BJ (cell line): ENCODE measurements at places on chromosomes 4 and X.

DNA sequence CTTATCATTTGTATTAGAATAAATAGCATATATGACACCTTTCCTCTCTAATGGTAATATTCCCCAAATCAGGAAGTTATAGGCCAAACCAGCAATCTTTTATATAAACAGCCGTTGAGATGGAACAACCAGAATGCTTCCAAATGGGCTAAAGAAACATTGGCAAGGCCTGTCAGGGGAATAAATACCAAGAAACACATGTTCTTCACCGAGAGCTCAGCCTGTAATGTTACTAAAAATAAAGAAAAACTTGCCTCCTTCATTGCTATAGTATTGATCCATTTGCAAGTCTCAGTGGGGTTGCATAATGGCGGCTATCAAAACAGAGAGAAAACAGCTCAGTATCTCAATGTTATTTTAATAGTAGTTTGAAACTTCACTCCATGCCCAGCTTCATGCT is 104.9 kb downstream of the FAM13A start:
- no peak for DNase-seq

GRCh38 chr4:16665942-16666551 is 232.4 kb downstream of the LDB2 start:
- no peak for DNase-seq

GRCh38 chrX:68994891-68995255 is 166.1 kb downstream of the EFNB1 start:
- no peak for DNase-seq

GRCh38 chr4:22434895-22435294 is 81.0 kb downstream of the ADGRA3 start:
- DNase-seq = no peak

DNA sequence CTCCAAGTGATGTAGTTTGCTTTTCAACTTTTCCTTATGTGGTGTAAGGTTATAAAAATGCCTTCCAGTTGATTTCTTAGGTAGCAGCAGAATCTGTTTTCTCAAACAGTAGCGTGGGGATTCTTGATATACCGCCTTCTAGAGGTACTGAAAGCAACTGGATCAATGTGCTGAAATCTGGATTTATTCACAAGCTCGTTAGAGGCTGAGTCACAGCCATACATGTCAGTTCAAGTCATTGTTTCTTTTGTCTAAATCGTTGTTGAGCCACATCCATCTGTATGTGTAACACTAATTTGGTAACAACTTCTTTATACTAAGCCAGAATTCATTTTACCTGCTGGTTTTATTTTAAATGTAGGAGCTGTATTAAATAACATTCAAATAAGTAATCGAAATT is 200.0 kb upstream of the MAD2L1 start:
- no peak for DNase-seq

- no peak for DNase-seq
These were observed 336.2 kb downstream of the SLC7A11 start for GRCh38 chr4:137905930-137906329.

DNA sequence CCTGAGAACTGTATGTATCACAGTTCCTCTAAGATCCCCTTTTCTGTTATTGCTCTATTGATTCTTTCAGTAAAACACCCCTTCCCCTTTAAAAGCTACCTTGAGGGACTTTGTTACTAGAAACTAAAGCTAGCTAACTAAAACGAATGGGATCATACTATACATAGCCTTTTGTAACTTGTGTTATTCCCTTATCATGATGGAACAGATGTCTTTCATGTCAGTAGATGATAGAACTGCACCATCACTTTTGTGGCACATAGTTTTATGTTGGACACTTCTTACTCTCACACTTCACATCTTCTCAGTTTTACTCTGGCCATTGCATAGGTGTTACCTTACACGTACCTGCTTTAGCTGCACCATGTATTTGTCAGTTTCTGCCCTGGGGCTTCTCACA is 46.6 kb upstream of the PGRMC2 start:
- DNase-seq = no peak

GRCh38 chr4:11599064-11599463 is 170.4 kb upstream of the HS3ST1 start:
- DNase-seq = no peak

- DNase-seq = no peak
These were observed 136.1 kb downstream of the MSL3 start for GRCh38 chrX:11893933-11894710.

GRCh38 chr4:76665153-76665552 is 230.1 kb downstream of the SHROOM3 start:
- DNase-seq = no peak

- DNase-seq = no peak
These were observed 1.0 kb downstream of the AGA start for GRCh38 chr4:177441061-177441802.

DNA sequence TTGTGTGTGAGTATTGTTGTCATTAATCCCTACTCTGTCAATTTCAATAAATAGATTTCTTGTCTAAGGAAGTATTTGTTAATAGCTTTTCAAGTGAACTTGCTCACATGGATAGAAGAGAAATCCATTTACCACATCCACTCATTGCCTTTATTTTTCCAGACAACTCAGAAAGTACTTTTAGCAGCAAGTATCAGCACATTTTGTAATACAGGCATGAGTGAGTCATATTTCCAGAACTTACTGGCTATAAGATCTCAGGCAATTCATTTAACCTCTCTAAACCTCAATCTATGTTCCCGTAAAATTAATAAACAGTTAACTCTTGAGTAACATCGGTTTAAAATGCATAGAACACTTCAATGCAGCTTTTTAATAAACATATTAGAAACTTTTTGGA is 317.9 kb upstream of the PCDH7 start:
- DNase-seq = no peak

DNA sequence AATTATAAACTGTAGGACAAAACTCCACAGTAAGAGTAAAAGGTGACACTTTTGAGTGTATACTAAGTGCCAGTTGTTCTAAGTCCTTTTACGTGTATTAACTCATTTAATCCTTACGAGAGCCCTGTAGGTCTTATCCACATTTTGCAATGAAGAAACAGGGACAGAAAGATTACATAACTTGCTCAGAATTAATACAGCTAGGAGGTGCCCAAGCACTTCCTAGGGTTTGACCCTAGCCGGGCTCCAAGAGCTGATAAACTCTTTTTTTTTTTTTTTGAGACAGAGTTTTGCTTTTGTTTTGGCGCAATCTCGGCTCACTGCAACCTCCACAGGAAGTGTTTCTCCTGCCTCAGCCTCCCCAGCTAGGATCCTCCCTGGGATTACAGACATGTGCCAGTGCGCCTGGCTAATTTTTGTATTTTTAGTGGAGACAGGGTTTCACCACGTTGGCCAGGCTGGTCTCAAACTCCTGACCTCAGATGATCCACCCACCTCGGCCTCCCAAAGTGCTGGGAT is 110.4 kb downstream of the UBE2K start:
- no peak for DNase-seq

DNA sequence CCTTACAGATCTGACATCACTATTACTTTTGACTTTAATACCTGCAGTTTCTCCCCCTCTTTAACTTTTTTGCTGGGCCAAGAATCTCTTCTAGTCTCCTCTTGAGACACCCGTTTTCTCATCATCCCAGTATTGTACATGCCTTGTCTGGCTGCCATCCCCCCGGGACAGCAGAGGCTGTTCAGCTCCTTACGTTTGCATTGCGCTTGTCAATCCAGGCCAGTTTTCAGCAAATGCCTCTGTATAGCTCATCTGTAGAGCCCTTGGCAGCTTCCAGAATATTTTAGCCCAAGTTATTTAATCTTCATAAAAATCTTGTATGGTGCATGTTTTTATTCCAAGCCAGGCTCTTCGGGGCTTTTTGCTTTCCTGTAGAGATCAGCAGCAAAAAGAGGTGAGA is 22.3 kb upstream of the HOPX start:
- no peak for DNase-seq

DNA sequence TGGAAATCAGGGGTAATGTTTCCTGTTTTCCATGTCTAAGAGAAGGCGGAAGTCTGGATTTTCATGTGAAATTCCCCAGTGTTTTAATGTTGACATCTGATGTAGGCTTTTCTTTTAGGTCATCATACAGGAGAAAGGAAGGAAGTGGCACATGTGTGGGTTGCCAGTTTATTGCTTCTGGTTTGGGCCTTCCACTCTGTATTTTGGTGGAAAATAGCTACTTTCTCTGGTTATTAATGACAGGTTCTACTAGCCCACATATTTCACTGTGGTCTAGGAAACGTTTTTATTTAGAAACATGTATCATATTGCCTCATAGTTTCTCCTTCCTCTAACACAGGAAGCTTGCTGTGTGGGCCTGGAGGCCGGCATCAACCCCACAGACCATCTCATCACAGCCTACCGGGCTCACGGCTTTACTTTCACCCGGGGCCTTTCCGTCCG is 7.2 kb downstream of the PDHA1 start:
- no peak for DNase-seq

DNA sequence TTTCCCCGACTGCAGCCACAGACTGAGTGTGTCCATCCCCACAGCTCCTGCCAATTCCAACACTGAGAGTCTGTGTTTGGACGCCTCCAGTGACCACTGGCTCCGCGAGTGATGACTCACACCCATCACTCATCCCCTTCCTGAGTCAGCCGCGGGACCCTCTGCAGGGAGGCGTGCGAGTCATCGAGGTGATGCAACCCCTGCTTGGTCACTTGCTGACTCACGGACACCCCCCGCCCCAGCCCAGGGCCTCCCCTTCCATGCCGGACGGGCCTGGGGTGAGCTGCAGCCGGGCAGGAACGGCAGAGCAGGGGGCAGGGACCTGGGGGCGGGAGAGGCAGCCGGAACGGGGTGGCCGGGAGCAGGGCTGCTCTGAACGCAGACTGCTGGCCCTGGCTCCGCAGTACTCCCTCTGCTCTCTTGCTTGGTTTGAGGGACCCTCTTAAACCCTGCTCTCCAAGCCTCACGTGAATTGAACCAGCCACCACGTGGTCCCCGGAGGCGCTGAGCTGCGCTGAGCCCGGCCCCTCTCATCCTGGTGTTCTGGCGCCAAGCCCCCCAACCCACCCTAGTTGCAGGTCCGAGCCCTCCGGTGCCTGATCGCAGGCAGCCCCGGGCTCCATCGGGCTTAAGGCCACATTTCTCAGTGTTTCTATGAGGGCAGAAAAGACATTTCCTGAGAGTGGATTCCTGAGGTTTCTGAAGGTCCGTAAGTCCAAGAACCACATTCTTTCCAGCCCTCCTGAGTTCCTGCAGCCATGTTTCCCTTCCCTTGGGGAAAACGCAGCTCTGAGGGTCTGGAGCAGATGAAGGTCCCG is 32.4 kb downstream of the FGFRL1 start:
- DNase-seq = peak; percentile 92

- no peak for DNase-seq
These were observed 167.5 kb downstream of the CDS1 start for GRCh38 chr4:84750260-84750959.
